ENCODE measurements at places on chromosomes 7 and 10.

DNA sequence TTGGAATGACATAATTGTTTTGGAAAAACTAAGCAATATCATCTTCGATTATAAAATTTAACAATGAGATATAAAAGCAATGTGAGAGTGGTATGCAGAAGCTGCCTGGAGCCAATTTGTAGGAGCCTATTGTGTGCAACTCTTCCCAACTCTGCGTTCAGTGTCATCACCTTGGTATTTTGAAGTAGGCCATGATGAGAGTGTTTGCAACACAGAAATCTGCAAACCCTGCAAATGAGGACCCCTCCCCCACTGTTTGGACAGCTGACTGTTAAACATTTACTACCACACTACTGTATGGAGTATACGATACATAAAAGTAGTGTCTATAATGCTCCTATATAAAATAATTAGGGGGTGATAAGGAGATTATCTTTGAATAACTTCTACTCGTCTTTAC, 531.3 kb downstream of the ATRNL1 start:
- peak; percentile 8 for DNase-seq

DNA sequence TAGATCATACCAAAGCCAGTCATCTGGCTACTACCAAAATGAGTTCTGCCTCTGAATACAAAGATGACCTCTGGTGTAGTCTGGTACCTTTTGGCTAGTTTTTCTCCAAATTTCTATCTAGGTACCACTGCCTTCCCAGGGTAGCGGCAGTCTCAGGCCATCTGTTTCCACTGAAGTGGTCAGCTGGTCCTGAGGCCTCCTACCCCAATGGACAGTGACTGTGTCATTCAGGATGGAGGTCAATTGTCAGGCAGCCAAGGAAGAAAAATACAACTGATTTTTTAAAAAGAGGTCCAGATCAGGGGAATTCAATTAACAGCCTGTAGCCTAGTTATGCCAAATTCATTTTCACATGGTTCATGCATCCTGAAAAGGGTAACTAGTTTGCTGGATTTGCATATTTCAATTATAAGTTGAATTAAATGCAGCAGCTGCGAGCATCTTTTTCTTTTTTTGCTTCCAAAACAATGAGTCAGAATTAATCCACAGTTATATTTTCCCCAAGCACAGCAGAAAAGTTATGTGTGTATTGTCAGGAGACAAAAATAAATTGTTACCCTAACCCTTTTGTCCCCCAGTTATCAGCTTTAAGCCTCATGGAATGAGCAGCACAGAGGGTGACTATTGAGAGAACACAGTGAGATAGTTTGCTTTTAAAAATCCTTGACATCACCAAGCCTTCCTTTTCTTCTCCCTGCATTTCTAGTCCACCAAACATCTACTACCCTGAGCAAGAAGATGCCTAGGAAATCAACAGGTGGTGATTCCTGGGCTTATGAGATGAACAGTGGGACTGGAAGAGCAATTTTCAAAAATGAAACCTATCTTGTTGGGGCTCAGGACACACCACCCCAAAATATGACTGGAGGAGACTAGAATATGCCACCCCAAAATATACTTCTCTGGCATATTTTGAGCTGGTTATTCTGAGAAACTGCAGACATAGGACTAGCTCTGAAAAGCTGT, 27.7 kb downstream of the BCCIP start:
- DNase-seq: no peak

DNA sequence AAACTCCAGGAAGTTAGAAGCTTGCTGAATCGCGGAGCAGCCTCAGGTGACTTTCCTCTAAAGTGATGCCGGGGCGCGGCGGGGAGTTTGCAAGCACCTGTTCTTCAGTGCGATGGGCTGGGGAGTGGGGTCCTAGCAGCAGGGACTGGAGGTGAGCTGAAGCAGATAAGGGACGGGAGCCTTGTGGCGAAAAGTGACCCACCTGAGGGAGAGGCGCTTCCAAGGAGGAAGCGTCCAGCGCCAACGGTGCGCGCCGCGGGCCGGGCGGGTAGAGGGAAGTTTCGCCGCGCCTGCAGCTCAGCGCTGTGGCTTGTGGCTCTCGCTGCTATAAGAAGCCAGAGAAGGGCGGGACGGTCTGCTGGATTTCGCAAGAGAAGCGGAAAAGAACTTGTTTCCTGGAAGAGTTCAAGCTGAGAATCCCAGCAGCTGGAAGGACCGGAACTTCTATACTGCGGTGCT, at the start of gene STEAP4:
TSS of gene STEAP4 (minus strand) at position 305 of the 459 bp plus-strand sequence. CDS start 22,625 bp downstream, outside the sequence.
- DNase-seq: peak; percentile 25

DNA sequence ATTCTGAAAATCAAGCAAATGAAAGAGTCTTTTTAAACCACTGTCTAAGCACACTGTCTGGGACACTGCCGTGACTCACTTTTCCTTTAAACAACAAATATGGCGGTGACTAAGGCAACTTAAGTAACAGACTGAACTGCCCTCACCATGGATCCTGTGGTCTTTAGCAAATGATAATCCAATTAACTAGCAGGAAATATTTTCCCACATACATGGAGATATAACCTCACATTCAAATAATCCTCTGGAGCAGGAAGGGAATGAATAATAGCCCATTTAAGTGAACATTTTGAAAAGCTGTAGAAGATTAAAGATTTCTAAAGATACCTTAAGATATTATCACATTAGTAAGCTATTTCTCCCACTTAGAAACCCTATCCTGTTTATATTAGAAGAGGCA, 40.3 kb upstream of the LRRC17 start:
- DNase-seq: no peak

GRCh38 chr10:93554760-93555432, 11.6 kb upstream of the FFAR4 start:
- peak; percentile 63 for DNase-seq

GRCh38 chr10:2782265-2782664, 285.1 kb upstream of the PFKP start:
- DNase-seq: no peak

DNA sequence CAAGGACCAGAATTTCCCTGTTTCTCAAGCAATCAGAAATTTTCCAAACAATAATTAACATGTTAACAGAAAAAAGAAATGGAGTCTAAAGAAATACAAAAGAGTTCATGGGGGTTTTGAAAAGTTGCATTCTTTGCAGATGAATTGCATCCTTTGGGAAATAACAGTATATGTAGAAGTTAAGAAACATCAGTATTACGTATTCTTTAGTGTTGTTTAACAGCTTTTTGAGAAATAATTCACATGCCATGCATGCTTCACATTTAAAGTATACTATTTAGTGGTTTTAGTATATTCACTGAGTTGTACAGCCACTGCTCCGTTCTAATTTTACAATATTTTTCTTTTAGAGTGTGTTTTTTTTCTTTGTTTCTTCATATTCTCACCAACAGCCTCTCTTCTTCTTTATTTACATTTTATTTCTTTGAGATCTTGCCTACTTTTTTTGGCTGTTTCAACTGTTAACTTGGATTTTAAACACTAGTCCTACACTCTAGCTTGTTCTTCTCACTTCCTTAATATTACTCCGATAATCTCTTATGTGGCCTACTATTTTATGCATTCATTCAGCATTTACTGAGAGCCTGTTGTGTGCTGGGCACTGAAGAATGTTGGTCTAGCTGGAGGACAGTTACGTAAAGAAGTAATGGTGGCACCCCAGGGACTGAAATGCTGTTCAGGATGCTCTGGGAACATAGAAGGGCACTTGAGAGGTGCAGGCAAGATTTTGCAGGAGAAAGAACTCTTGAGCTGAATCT, 330.1 kb downstream of the EXOC4 start:
- no peak for DNase-seq

- peak; percentile 47 for DNase-seq
Observed at GRCh38 chr7:54773472-54774399, 14.7 kb upstream of the SEC61G start.

DNA sequence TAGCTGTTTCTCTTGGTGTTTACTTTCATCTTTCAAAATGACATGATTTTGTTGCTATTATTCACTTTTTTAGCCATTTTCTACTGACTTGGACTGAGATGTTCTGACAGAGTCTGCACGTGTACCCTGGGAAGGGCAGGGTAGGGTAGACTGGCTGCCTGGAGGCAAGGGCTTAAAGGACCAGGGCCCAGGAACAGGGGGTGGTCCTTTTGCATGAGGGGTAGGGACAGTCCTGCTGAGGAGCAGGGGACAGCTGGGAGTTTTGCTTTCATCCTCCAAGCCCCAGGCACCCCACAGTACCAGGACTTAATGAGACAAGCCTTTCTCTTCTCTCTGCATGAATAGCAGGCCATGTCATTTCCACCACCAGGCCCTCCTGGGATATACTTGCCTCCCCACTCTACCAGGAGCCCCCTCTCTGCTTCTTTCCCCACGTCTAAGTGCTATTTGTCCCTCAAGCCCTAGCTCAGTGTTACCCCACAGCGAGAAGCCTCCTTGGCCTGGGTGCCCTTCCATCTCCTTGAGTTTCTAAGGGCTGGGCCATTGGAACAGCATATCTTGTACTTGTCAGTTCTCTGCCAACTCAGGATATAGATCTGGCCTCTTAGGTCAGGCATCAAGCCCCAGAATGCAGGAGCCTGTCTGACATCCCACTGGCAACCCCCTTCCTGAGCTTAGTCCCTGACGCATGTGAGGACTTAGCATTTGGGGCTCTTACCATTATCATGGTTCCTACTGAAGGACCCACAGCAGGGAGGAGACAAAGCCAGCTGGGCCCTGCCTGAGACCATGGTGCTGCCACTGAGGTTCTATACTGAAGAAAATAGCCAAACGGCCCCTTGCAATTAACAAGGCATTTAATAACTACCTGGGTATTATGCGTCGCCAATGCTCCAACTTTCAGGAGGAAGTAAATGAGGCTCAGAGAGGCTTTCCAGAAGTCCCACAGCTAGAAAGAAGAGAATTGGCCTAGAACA, 78.4 kb upstream of the UNC5B start:
- DNase-seq: no peak

- DNase-seq: no peak
Observed at GRCh38 chr7:158351481-158351880, 236.1 kb downstream of the PTPRN2 start.

DNA sequence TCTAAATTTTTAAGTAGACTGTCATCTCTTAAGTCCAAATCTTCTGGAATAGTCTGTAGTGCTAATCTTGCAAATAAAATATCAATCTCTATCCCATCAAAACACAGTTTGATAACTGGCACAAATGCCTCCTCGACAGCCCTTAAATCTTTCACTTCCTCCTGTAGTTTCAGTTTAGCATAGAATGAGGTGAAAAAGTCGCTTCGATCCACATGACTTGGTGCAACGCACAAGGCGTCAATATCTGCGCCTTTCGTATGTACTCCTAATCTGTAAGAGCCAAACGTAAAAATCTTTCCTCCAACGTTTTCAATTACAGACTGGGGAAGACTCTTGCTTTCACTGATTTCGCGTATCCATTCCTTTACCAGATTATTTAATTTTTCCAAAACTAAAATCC, 603 bp downstream of the PAPOLB start:
- DNase-seq: no peak

DNA sequence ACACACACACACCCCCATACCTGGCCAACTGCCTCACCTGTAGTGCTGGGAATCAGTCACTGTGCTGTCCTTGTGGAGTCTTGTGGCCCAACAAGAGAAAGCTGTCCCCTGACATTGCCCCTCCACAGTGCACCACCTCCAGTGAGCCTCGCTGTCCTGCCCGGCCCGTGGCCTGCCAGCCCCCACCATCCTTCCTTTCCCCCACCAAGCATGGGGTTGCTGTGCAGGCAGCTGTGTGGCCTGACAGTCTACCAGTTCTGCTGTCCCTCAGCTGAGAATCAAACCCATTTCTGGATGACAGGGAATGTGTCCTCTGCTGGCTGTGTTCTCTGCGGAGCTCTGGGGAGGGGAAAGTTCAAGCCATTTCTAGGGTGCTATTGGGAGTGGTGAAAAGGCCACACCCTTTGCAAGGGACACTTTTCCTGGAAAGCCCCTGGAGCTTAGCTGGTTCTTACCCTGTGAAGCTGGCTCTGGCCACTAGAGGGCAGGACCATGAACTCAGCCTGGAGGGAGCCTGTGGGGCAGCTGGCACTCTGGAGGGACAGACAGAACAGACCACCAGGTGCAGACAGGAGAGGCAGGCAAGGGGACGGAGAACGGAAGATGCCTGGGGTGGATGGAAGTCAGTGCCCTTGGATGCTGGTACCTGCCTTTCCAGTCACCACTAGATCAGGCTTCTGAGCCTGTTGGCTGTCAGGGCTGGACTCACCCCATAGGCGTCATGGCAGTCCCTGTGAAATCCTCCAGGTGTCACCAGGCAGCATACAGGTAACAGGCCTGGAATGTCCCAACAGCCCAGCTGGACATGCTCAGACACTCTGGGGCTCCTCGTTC, 10.5 kb upstream of the MTPAP start:
- DNase-seq: peak; percentile 70

- DNase-seq: no peak
Observed at GRCh38 chr7:45973725-45974532, 52.9 kb upstream of the IGFBP3 start.

GRCh38 chr7:137820156-137820555, 26.6 kb downstream of the DGKI start:
- DNase-seq: no peak

GRCh38 chr7:100888988-100889750, at the start of gene UFSP1:
TSS of gene UFSP1 (minus strand) at chr7:100889715. CDS start at chr7:100889271, 444 bp downstream.
- no peak for DNase-seq

DNA sequence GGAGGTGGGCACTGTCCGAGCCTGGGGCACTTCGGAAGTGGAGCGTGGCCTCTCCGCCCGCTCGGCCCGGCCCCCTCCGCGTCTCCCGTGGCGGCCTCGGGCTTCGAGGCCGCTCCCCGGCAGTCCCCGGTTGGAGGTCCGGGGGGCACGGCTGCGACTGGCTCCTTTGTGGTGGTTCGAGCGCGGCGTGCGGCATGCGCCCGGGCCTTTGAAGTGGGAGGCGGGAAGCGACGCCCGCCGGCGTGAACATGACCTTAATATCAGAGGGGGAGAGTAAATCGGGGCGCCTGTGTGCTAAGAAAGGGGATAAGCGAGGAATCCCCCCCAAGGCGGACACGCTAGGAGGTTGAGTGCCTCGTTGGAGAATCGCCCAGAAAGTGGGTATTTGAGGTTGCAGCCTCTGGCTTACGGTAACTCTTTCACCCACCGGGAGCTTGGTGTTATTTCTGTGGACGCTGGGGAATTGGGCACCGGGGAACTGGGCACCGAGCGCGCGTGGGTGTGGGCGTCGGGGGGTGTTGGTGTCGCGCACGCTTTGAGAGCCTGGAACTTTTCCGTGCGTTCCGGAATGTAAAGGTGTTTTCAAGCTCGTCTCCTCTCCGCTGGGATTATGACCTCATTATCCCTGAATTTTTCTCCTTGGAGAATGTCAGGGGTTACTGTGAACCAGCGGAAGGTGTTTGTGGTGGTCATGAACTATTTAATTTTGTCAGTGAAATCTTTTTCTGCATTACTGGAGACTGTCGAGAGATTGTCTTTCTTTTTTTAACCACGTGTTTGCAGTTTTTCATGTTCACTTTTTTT, 660 bp downstream of the SUV39H2 start:
- DNase-seq: peak; percentile 40

- peak; percentile 36 for DNase-seq
Observed at GRCh38 chr10:110137142-110137545, 70.3 kb upstream of the MXI1 start.

DNA sequence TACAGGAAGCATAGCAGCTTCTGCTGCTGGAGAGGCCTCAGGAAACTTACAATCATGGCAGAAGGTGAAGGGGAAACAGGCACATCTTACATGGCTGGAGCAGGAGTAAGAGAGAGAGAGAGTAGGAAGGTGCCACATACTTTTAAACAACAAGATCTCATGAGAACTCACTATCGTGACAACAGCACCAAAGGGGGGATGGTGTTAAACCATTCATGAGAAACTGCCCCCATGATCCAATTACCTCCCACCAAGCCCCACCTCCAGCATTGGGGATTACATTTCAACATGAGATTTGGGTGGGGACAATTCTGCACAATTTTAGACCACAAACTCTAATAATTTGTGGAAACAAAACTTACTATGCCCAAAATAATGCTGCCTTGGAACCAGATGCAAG, 16.8 kb upstream of the ARMC3 start:
- no peak for DNase-seq
